Foreskin keratinocyte (primary cell): ENCODE measurements at places on chromosomes 5 and 9. TPM values are rescaled to one million over a fixed set of nuclear protein-coding genes. Genes with fewer than 3 reads are reported as not detected.

The PIP5K1B gene
- polyA plus RNA-seq, result not detected in 2 replicates

The KIAA0825 gene
- 0.35 and 0.37 TPM in 2 replicates for polyA plus RNA-seq

The SUSD1 gene
- 1.1 and 1.9 TPM in 2 replicates for polyA plus RNA-seq

DNA sequence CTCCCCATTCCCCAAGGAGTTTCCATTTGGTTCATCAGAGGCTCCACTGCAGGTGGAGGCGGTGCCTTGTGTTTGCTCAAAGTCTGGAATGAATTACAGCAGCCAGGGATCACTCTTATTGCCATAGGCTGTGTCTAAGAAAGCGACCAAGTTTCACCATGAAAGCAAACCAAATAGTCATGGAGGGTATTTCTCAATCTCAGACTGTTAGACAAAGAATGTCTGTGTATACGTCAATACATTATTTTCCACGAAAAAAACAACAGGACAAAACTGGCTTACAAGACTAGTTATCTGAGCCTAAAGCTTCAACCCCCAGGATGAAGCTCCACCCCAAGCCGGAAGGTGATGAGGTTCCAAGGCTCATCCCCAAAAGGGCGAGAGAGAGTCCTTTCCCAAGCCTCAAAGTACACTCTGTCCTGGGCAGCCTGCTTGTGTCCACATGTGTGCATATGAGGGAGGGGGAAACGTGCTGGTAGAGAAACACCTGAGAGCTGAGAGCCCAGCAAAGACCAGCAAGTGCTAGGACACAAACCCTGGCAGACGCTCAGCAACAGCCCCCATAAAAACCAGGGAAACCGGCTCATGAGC is 4.3 kb downstream of the B4GALT1 start:
- peak; percentile 79 for DNase-seq

GRCh38 chr5:11443831-11444230 is 460.4 kb downstream of the CTNND2 start:
- no peak for DNase-seq

GRCh38 chr5:174188295-174188694 is 142.8 kb downstream of the NSG2 start:
- no peak for DNase-seq
